ENCODE measurements at places on chromosomes 7 and 10.

DNA sequence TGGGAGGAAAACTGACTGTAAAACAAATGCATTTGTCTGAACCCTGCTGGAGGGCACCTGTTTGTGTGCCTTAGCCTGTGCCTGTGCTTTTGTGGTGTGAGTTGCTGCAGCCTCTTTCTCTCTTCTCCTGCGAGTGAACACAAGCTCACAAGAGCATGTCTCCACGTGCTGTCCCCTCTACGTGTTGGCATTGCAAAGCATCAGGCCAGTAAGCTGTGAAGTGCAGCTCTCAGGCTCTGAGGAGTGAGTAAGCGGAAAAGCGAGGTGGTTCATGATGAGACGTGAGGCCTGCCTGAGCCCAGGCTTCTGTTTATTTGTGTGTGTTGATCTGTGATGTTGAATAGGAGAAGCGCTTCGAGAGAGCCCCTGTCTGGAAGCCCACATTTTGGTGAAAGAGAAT, 85.6 kb upstream of the PDCD4 start:
- DNase-seq = no peak

GRCh38 chr7:102934701-102935100, 21.9 kb downstream of the LRRC17 start:
- no peak for DNase-seq

DNA sequence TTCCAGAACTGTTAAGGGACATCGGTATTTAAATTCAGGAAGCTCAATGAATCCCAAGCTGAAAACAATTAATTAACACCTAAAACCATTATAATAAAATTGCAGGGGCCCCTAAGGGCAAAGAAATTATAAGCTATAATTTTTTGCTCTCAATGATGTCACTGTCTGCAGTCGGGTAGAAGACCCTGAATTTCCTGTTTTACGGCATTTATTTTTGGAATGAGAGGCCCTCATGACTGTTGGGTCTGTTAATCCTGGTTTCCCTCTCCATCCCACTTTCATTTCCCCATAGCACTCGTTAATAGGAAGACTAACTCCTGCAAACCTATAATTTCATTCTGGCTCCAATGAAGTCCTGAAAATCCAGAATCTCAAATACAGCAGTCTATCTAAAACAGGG, 25.8 kb upstream of the GPR37 start:
- DNase-seq = no peak

DNA sequence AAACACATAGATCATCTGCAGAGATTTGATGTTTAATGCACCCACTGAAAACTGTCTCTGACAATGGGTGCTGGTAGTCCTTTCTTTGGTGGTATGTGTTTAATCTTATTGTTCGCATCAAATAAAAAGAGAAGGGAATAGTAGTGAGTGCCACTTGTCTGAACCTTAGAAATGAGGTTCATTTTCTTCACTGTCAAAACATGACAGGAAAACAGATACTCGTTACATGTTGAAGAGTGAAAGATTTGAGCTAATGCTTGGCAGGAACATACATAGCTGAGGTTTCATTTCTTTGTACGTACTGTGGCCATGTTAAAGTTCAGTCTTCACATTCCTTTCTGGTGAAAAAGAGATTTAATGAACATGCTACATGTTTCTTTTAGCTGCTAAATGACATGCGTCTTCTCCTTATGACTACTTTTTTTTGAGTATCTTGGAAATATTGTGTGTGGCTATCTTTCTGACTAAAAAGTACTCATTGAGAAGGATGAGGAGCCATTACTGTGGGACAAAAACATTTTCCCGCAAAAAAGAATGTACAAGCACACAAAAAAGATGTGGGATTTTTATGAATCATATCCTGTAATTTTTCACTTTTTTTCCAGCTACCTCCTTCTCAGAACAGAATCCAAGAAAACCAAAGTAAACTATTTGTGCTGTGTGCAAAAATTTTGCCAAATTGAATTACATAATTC, 108.0 kb downstream of the TWIST1 start:
- DNase-seq = no peak
